ENCODE measurements at places on chromosomes 6 and 20.

GRCh38 chr6:106509420-106510089 lies 119.7 kb downstream of the RTN4IP1 start:
- peak; percentile 26 for DNase-seq

GRCh38 chr20:62409931-62410745 lies 3.1 kb upstream of the CABLES2 start:
- DNase-seq: peak; percentile 22

DNA sequence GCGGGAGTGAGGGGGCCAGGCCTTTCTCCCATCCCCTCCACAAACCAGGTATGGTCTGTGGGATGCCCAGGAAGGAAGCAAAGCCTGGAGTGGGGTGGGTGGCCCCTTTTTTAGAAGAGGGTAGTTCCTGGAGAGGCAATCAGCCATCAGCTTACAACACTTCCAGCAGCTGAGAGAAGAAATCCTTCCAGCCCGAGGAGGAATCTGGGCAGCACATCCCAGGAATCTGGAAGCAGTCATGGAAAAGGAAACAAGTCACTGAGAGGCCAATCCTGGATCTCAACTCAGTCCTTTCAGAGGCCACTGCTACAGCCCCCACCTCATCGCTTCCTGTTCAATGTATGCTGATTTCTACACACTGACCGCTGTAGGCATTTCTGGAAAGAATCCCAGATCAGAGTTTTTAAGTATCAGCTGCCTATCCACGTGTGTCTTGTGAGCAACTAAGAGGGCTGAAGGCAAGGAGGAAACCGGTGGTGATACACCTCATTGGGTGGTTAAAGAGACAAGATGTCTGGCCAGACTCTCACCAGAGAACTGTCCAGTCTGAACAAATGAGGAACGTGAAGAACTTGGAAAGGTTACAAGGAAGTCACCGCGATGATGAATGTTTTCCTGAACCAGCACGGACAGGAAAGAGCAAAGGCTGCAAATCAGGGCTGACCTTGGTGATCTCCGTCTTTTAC lies 92.9 kb upstream of the SHLD1 start:
- no peak for DNase-seq

GRCh38 chr6:40426346-40427066 lies 160.7 kb downstream of the LRFN2 start:
- DNase-seq: no peak

- DNase-seq: no peak
Observed at GRCh38 chr6:90123831-90124230, 172.8 kb downstream of the BACH2 start.

DNA sequence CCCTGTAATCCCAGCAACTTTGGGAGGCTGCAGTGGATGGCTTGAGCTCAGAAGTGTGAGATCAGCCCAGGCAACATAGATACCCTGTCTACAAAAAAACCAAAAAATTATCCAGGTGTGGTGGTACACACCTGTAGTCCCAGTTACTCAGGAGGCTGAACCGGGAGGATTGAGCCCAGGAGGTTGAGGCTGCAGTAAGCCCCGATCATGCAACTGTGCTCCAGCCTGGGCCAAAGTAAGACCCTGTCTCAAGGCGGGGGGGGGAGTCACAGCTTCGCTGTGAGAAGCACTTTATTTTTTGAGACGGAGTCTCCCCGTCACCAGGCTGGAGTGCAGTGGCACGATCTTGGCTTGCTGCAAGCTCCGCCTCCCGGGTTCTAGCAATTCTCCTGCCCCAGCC lies 54.2 kb downstream of the EZR start:
- DNase-seq: no peak

DNA sequence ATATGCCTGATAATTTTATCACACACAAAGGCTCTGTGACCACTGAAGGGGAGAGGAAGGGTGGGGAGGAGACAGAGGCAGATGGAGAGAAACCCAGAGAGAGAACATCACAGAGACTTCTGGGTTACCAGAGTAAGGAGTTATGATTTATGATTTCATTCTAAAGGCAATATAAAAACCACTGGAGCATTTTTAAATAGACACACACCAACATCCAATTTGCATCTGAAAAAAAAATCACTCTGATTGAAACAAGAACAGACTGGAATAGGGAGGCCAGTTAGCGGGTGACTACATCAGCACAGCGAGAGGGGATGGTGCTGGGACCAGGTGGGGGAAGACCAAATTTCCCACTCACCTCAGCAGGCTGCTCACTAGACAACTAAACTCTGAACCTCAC lies 104.8 kb downstream of the AGPAT4 start:
- no peak for DNase-seq

- no peak for DNase-seq
Observed at GRCh38 chr6:53672237-53672636, 6.7 kb upstream of the KLHL31 start.

DNA sequence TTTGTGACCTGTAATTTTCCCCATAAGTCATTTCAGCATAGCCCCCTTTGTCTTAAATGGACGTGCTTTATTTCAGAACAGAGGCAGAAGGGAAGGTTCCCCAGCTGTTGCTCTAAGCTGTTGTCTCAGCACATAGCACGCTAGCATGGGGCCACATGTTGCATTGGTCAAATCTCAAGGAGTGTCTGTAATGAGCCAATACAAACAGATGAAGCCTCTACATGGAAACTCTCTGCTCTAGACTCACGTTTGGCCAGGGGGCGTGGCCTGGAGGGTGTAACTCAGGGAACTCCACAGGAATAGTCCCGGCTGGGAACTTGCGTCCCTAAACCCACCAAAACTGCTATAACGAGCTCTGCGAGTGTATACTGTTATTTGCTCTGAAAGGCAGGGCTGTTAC lies 35.2 kb upstream of the SLC22A2 start:
- DNase-seq: no peak

DNA sequence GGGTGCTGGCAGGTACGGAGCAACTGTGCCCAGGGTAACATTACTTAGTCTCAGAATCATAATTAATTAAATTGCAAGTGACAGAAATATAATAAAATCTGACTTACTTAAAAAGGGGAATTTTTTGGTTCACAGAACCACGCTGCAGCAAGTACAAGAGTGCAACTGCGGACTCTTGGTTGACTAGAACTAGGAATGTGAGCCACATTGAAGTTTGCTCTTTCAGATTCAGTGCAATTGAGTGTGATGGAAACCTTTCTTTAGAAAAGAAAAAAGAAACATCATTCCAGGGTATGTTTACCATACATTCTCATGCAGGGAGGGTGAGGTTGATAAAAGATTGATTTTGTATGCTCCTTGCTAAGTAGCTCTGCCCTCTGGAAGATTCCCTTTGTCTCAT lies 45.0 kb upstream of the GGTLC1 start:
- DNase-seq: no peak

DNA sequence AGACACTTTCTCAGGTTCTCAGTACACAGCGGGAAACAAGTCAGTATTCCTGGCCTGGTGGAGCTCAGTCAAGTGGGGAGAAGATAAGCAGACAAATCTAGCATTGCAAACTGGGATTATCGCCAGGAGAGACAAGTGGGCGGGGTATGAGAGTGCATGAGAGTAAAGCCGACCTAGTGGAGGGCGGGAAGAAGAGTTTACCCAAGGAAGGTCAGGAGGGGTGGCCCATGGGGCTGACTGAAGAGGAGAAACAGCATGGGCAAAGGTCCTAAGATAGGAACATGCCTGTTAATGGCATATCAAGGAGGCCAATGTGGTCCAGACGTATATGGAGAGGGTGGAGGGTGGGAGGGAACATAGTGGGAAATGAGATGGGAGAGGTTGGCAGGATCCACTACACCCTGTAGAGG lies 12.4 kb upstream of the CSNK2A1 start:
- DNase-seq: no peak

- DNase-seq: no peak
Observed at GRCh38 chr20:15930311-15931305, 642.6 kb downstream of the KIF16B start.

- DNase-seq: no peak
Observed at GRCh38 chr20:24364482-24364881, 104.9 kb upstream of the SYNDIG1 start.

- no peak for DNase-seq
Observed at GRCh38 chr20:2449386-2449785, 21.2 kb downstream of the SNRPB start.

GRCh38 chr6:129188795-129189194 lies 305.9 kb downstream of the LAMA2 start:
- no peak for DNase-seq

DNA sequence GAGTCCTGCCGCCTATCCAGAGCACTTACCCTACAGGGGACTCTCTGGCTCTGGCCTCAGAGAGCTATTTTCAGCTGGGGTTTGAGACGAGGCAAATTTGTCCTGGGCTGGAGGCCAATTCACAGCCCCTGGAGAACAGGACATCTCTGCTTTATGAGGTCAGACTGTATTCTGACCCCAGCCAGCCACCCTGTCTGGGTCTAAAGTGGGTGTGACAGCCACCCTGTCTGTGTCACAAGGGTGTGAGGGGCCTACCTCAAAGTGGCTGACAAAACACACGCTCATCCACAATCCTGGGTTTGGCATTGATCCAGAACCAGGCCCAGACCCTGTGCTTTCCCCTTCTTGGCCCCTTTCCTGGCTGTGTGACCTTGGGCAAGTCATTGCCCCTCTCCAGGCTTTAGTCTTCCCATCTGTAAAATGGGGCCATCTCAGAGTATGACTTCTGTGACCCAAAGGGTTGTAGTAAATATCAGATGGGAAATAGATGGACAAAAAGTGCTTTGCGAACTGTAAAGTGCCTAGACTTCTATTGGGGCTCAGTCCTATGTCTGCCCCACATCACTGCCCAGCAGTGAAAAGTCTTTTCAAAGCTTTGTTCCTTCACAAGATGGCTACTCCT lies 44.1 kb upstream of the TGM2 start:
- no peak for DNase-seq

DNA sequence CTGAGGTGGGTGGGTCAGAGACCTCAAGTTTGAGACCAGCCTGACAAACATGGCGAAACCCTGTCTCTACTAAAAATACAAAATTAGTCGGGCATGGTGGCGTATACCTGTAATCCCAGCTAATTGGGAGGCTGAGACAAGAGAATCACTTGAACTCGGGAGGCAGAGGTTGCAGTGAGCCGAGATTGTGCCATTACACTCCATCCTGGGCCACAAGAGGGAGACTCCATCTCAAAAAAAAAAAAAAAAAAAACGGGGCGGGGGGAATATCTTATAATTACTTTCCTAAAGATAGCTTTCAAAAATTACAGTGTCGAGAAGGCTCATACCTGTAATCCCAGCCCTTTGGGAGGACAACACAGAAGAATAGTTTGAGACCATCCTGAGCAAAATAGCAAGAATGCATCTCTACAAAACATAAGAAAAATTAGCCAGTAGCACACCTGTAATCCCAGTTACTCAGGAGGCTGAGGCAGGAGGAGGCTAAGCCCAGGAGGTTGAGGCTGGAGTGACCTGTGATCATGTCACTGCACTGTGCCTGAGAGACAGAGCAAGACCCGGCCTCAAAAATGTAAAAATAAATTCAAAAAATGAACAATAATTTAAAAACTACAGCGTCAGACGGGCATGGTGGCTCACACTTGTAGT lies 25.8 kb downstream of the CBFA2T2 start:
- DNase-seq: no peak

GRCh38 chr6:114714836-114715507 lies 372.1 kb upstream of the HS3ST5 start:
- no peak for DNase-seq

DNA sequence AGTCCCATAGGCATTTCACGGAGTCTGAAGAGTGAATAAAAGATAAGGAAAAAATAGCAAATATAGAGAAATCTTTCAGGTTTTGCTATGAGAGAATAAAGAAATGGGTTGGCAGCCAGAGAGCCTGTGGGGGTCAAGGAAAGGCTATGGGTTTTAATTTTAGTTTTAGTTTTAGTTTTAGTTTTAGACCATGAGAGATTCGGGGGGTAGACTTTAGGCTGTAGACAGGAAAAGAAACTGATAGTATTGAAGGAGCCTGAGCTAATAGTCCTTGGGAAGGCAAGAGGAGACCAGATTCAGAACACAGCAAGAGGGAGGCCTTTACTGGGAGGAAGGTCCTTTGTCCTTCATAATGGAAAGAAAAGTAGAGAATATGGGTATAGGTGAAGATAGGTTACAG lies 19.3 kb downstream of the DOP1A start:
- DNase-seq: no peak

DNA sequence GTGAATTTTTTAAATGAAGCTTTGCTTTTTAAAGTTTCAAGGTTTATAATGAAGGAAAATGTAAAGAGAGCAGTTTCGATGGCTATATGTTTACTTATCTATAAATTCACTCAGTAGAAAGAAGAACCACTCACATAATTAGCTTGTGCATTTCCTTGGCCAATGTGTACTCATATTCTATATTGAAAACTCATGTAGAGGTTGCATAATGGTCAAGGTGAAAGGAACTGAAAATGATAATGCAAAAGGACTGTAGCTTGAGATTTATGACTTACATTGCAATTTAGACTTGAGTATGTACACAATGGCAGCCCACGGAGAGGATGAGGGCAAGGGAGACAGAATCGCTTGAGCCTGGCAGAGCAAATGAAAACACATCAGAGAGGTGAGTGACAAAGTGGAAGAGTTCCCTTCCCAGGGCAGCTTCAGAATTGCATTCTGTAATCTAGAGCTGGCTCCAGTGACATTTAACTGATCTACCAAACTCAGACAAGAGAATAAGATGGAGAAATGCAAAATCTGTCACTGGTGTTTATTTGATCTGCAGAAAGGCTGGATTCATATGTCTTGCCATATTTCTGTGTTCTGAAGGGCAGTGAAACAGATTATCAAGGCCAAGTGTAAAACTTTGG lies 191.8 kb downstream of the TMEM200A start:
- no peak for DNase-seq
